ENCODE measurements at places on chromosomes 3 and 15.

- DNase-seq, result no peak
These were observed 40.3 kb downstream of the CHST14 start for GRCh38 chr15:40511093-40511471.

DNA sequence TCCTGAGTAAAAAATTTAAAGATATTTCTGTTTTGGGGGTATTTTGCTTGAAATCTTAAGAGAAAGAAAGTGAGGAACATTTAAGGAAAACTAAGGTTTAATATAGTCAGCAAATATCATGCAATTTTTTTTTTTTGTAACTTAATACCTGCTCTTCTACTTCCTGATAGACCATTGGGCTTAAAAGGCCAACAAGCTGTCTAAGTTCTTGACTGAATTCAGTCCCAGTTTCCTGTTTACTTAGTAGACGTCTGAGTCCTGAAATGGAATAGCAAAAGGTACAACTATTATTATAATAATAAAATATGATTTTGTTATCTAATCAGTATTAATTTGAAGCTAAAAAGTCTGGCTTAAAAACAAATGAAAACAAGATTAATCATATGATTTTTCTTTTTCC is 37.9 kb downstream of the IQCB1 start:
- DNase-seq, result no peak

DNA sequence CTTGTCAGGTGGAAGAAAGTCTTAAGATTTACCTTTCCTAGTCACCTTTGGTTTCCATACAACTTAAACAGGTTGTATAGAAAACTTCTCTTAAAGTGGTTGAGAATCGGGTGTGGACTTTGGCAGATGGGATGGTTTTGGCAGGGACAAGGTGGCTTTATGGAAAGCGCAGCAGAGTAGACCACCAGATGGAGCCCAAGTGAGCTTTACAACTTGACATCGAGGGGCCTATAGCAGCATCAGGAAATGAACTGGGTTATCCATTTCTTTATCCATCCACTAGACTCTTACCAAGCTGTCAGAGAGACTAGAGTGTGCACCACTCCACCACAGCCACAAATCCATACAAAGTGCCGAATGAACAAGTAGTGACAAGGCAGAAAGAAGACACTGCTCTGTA is 85.3 kb upstream of the MBNL1 start:
- no peak for DNase-seq

DNA sequence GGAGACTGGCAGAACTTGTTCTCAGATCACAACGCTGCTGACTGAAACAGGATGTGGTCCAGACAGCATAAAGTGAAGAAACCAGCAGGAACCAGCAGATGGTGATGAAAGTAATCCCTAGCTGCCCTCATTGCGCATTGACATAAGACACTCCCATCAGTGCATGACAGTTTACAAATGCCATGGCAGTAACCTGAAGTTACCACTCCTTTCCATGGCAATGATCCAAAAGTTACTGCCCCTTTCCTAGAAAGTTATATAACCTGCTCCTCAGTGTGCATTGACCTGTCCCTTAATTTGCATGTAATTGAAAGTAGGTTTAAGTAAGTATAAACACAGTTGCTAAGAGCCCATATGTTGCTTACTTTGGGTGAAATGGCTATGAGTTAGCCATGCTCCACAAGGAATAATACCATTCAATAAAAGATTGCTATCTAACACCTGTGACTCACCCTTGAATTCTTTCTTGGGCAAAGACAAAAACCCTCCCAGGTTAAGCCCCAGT is 149.1 kb upstream of the CD96 start:
- no peak for DNase-seq

- DNase-seq, result peak; percentile 23
These were observed 182.3 kb downstream of the BBX start for GRCh38 chr3:107705046-107705445.
